ENCODE measurements at places on chromosomes 5 and 9.
A peak's percentile ranks its signal among the peaks of the same experiment; 100 is the strongest.

DNA sequence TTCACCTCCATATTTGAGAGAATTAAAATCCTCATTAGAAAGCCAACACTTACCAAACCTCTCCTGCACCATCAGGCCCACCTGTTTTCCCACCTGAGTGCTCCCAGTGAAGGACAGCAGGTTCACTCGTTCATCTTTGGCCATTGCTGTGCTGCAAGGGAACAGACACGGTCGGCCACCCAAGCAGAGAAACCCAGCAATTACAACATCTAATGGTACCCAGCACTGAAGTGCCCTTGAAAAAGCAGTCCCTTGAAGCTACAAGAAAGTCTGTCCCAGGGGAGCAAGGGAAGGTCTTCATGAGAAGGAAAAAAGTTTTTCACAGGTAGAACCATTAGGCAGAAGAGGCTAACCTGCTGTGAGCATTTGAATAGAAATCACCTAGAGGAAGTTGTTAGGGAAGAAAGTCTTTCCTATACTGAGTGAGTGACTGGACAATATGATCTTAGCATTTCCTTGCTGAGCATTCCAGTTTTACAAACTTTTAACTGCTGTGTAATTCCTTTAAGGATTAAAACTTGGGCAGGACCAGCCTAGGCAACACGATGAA is 26.7 kb downstream of the ALDH7A1 start:
- DNase-seq: no peak

- DNase-seq: no peak
Measured at GRCh38 chr9:26311463-26311995, 581.1 kb downstream of the CAAP1 start.

GRCh38 chr5:161863259-161863658 is 15.3 kb downstream of the GABRA1 start:
- DNase-seq: no peak

DNA sequence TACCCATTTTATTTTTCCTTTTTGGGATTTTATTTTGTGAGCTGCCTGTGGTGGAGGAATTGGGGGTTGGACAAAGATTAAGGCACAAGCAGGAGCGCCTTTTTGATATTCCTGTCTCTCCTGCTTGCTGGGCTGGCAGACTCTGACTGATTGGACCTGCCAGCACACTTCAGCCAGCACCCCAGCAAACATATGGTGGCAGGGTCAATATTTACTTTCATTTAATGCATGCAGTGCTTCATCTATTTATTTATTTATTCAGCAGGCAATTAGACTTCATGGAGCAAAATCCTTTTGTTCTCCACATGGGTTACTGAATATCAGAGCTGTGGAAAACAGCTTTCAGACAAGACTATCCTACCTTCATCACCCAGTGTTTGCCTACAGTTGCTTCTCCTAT is 48.4 kb upstream of the EPB41L4A start:
- no peak for DNase-seq

GRCh38 chr5:53425687-53426511 is 54.5 kb upstream of the FST start:
- DNase-seq: peak; percentile 82

All from H1 (cell line).